ENCODE measurements at places on chromosomes 3 and 15. TPM values are rescaled to one million over a fixed set of nuclear protein-coding genes. Genes with fewer than 3 reads are reported as not detected.

DNA sequence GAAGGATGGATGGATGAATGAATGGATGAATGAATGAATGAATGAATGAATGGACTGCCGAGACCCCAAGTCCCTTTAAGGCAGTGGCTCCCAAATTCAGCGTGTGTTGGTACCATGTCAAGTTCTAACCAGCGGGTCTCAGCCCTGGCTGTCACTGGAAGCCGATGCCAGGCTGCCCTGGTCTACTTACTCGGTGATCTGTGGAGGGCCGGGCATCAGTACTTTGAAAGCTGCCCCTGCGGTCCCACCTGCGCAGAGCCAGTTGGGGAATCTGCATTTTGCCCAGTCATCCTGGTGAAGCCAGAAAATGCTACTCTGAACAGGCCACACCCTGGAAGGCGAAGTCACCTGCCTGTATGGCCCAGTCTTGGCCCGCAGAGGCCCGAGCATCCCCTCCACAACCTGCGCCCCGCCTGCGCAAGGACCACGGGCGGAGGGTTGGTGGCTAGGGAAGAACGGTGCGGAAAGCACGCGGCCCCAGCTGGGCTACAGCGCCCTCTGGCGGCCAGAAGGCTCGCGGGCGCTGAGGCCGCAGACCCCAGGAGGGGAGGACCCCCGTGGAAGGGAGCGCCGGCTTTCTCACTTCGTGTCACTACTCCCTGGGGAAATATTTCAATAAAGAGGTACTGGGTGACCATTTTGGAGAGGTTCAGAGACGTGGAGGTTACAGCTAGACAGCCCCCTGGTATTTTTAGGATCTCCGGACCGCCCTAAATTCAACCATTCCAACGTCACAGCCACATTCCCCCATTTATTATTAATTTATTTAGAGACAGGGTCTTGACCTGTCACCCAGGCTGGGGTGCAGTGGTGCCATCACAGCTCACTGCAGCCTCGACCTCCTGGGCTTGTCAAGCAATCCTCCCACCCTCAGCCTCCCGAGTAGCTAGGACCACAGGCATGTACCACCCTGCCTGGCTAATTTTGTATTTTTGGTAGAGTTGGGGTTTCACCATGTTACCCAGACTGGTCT is 34.9 kb downstream of the PRKCD start:
- DNase-seq: peak; percentile 79

- DNase-seq: no peak
Measured at GRCh38 chr3:111864821-111865656, 6.0 kb downstream of the PHLDB2 start.

DNA sequence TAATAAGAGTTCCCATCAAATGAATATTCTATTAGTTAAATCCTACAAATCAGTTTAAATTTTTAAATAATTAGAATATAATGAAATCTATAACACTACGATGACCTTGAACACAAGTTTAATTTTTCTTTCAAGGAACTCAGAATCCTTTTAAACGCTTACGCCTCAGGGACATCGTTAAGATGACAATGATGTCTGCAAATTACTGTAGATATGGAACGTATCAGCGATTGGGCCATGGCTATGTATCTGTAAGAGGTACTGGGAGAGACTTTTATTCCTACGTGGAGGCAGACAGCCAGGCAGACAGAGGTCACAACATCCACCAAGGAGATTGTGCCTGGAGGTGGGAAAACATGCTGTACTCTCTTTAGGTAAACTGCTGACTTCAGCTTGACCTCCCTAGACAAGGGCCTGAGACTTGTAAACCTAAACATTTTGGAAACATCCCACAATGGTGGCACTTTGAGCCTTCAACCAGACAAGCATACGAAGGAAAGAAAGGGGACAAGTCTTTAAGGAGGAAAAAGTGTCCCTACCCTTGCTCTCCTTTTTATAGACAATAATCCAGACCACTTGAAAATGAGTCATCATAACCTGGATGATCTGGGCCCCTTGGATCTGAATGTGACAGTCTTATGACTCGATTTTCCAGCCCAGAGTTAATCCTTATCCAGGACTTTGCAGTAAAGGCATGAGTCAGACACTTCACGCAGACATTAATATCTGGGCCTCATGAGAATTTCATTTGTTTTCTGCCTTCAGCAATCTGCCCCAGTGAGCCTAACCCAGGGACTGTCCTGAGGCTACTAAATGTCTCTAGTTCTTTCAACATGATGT is 6.8 kb upstream of the LDHAL6B start:
- no peak for DNase-seq

The MINDY4B gene
- total RNA-seq: not detected

The ITGA11 gene
- 0.61 TPM for total RNA-seq

DNA sequence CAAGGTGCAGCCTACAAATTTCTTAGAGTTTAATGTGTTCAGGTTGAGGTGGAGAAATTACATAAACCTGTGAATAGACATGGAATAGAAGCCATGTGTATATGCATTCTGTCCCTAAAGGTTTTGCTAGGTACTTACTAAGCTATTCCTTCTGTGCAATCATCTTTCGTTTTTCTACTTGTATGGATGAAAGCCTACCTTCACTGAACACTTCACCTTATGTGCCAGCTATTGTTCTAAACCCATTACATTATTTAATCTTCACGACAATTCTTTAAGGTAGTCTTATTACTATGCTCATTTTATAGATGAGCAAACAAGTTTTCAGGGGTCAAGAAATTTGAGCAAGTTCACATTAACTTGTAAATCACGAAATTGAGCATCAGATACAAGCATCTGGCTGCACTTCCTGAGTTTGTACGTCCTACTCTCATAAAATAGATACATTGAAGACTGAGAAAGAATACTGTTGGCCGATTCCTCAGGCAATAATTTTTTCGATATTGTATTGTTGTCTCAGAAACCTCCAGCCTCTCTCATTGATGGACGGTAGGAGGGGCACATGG is 635 bp upstream of the RCN2 start:
- no peak for DNase-seq

DNA sequence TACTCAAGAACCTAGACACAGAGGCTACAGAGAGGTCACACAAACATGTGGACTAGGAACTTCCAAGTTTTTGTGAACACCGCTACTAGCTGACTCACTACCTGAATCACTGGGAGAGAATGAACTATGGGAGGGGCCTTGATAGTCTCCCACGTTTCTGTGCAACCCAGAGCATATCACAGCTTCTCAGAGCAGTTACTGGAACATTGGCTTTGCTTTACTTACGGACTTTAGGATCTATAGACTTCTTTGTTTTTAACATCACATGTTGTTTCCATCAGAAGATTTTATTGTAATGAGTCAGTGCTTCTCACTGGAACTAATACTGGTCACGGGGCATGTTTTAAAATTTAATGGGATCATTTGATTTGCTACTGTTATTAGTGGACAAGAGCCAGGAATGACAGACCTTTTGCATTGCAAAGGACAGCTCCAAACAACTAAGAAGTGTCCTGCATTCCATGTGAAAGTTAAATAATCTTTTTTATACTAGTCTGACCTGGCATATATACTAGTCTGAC is 35.6 kb downstream of the RTP4 start:
- no peak for DNase-seq

The CPN2 gene
- not detected for total RNA-seq

The CYP1A2 gene
- total RNA-seq: not detected

DNA sequence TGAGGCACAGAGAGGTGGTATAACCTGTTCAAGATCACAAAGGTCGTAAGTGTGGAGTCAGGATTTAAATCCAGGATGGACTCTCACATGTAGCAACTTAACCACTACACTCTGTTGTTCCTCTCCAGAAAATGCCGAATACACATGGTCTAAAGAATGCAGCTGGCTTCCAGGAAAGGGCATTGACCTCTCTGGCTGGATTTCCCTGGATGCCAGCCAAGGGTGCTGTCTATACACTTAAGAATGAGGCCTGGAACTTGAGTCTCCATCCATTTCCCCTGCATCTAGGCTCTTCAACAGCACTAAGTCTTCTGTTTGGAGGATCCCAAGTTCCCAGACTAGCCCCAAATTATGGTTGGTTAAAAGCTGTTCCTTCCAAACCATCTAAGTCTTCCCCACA is 60.5 kb downstream of the CERS3 start:
- DNase-seq: no peak

DNA sequence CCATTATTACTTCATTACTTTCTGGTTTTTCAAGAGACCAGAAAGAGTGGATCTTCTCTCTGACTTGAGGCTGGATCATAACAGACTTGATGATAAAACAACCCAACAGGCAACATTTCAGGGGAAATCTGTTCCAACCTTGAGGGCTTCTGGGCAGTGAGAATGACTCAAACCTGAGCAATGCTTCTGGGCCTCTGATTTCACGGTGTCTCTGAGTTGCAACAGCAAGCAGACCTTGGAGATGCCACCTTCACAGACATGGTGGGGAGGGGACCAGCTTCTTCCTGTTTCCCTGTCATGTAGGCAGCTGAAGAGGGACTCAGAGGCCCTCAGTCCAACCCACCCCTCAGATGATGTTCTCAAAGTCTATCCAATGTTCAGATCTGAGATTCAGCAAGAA is 104.0 kb downstream of the ABHD5 start:
- no peak for DNase-seq

- DNase-seq: no peak
Measured at GRCh38 chr3:172283841-172284357, 164.4 kb downstream of the GHSR start.

The MDFIC2 gene
- total RNA-seq: not detected

DNA sequence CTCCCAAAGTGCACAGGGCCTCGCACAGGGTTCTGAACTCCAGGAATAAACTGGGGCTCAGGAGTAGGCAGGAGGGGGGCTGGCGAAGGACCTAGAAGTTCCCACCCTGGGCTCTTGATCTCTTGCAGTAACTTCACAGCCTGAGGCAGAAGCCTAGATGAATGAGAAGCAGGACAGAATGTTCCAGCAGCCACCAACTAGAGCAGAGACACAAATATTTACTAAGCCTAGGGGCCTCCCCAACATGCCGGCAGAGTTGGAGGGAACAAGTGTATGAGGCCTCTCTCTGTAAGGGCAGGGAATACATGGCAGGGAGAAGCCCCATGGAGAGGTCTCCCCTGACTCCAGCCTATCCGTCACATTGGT is 25.3 kb upstream of the C15orf39 start:
- no peak for DNase-seq

DNA sequence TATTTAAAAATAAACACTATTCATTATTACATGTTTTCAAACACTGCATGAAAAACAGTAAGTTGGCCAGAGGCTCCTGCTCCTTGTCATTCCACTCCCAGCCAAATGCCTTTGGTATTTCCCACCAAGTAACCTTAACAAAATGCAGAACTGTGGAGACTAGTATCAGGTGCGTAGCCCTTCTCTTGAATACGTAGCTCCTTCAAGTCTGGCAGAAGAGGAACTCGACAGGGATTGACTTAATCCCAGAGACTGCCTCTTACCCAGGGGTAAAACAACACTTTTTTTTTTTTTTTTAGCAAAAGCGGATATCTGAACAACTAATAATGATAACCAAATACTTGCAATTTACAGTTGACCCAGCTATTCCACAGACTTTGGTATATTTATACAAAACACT is 738 bp downstream of the COMMD2 start:
- DNase-seq: no peak

DNA sequence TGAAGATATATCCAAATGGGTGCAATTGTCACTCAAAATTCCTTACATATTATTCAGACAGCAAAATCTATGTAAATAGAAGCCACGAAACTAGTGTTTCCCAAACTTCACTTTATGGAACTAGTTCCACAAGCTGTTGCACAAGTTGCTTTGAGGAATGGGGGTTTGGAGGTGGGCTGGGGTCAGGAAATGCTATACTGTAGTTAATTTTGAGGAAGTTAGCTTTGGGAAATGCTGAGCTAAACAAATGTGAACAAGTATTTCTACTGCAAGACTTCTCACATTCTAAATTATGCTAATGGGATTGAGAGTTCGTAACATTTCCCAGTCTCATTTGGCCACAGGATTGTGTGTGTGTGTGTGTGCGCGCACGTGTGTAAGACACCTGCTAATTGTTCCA is 28.7 kb upstream of the SAMMSON start:
- DNase-seq: no peak

DNA sequence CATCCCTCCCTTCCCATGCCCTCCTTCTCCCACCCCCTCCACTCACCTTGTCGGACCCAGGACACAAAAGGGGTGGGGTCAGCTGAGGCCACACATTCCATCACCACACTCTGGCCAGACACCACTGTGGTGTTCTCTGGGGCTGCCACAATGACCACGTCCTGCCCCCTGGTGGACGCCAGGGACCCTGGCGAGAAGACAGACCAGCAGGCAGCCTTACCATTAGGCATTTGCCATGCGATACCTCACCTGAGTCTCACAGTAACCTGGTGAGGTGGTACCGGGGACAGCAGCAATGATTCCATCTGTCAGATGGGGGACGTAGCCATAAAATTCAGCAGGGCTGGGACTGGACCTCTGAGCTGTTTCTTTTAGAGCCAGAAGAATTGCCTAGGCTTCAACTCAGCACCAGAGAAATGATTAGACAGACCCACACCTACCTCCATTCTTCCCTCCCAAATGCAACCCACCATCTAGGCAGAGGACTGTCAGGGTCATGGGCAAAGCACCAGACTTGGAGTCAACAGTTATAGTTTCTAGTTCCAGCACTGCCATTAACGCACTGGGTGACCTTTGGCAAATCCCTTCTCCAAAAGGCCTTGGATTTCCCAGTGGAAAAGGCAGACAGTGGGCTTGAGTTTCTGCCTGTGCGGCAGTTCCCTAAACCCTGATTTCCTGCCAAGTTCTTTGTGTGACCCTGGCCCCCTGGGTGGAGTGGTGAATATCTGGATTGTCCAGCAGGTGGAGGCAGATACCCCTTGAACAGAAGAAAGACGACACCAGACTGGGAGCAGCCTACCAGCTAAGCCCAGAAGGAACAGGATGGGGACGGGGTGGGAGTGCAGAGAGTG is 21.8 kb downstream of the IGDCC4 start:
- peak; percentile 69 for DNase-seq

The ATP8B4 gene
- total RNA-seq: 30.3 TPM

GRCh38 chr3:36433511-36433910 is 53.2 kb downstream of the STAC start:
- no peak for DNase-seq

The RPSA gene
- 1,296 TPM for total RNA-seq

The KIF23 gene
- total RNA-seq: 57.7 TPM

The COL8A1 gene
- total RNA-seq: not detected

- peak; percentile 35 for DNase-seq
Measured at GRCh38 chr3:65342084-65342683, 654.4 kb upstream of the ADAMTS9 start.

- DNase-seq: peak; percentile 10
Measured at GRCh38 chr15:67124111-67124510, 58.7 kb downstream of the SMAD3 start.

GRCh38 chr3:147008886-147009285 is 397.5 kb downstream of the ZIC4 start:
- no peak for DNase-seq

GRCh38 chr3:6124875-6125274 is 736.0 kb upstream of the GRM7 start:
- no peak for DNase-seq

The PLOD2 gene
- 0.14 TPM for total RNA-seq

GRCh38 chr3:57729334-57730045 is 26.6 kb upstream of the SLMAP start:
- DNase-seq: no peak

DNA sequence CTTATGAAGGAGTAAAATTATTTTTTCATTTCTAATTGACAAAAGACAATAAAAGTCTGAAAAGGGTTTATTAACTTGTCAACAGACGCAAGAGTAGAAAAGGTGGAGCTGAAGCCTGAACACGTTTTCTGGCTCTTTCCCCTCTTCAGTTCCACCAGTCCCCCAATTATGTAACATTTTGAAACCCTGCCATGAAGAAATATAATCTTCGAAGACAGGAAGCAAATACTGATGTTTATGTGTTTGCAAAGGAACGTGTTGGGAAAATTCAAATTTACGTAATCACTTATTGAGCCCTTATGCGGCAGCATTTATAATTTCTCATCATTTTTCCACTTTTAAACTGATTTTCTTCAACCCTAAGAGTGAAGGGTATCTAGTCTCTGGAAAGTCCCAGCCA is 767 bp downstream of the AP3S2 start:
- DNase-seq: no peak
